IgD-negative memory B cell (primary cell): ENCODE measurements at places on chromosomes 12 and 14. TPM values are rescaled to one million over a fixed set of nuclear protein-coding genes. Genes with fewer than 3 reads are reported as not detected.

Gene DAO
- not detected for polyA plus RNA-seq

Gene AEBP2
- 8.7 TPM for polyA plus RNA-seq

Gene KIF26A
- polyA plus RNA-seq: not detected

Gene CCDC196
- polyA plus RNA-seq: not detected

Gene TMEM30B
- polyA plus RNA-seq: 0.33 TPM
